ENCODE measurements at places on chromosomes 2 and 18.

DNA sequence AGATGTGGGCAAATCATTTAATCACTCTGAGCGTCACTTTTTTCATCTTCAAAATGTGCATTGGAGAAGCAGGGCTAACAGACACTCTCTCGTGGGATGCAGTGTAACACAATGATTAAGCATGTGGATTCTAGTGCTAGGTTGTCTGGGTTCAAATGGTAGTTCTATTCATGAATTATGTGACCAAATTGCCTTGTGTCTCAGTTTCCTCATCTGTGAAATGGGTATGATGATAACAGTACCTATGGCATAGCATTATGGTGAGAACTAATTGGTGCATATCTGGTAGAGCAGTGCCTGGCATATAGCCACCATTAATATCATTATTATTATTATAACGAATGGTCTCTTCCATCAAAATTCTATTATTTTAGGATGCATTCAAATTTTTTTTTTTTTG lies 142.4 kb upstream of the SIX3 start:
- DNase-seq = no peak

GRCh38 chr2:64768491-64769005 lies 114.8 kb upstream of the SERTAD2 start:
- DNase-seq = no peak

- no peak for DNase-seq
Measured at GRCh38 chr18:10201659-10202058, 252.8 kb upstream of the APCDD1 start.

GRCh38 chr2:240436683-240437550 lies 1.5 kb downstream of the GPC1 start:
- no peak for DNase-seq

DNA sequence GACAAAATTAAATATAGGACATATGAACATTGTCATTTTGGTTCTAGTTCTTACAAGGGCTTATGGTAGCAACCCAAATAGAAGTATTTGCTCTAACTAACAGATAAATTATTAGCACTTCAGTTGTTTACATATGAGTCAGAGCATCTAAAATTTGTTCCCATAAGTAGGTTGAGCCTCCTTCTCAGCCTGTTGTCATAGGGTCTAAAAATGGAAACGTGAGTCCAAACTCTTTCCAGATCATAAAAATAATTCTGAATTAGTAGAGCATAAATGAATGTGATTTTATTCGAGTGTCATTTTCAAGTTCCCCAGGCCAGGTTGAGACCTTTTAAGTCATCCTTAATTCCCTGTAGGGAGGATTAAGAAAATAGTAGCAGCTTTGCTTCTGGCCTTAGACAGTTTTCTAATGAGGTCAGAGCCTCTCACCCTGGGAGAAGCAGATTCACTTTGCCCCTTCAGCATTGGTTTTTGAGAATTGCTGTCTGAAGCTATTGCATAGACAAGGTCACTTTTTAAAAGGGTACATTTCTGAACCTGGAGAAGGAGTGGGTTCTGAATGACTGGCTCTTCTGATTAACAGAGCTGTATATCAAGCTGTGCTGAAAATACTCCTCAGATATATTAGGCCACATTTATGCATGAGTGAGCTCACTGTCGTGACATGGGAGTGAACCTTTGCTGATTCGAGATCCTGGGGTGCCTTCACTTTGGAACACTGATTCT lies 164.3 kb downstream of the NEDD4L start:
- no peak for DNase-seq

GRCh38 chr2:105571445-105571987 lies 172.7 kb upstream of the FHL2 start:
- no peak for DNase-seq

- DNase-seq = no peak
Measured at GRCh38 chr2:137590102-137590501, 374.2 kb upstream of the HNMT start.

GRCh38 chr2:136000502-136000901 lies 15.1 kb upstream of the DARS1 start:
- no peak for DNase-seq

DNA sequence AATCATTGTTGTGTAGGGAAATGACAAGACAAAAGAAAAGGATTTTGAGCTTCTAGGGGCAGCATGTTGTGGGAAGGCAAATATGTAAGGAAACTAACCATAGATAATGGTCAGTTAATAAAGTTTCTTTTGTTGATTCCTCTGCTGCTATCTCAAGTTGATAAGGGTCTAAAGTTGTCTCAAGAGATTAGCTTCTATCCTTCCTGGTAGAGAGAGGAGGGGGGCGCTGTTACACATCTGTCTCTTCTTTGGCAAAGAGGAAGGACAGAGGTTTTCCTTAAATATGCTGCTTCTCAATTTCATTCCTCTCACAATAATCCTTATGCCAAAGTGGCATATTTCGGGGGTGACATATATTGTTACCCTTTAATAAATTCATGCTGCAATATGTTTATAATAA lies 944.0 kb downstream of the DPP10 start:
- no peak for DNase-seq

- no peak for DNase-seq
Measured at GRCh38 chr2:125073440-125073839, 1048.4 kb downstream of the CNTNAP5 start.

DNA sequence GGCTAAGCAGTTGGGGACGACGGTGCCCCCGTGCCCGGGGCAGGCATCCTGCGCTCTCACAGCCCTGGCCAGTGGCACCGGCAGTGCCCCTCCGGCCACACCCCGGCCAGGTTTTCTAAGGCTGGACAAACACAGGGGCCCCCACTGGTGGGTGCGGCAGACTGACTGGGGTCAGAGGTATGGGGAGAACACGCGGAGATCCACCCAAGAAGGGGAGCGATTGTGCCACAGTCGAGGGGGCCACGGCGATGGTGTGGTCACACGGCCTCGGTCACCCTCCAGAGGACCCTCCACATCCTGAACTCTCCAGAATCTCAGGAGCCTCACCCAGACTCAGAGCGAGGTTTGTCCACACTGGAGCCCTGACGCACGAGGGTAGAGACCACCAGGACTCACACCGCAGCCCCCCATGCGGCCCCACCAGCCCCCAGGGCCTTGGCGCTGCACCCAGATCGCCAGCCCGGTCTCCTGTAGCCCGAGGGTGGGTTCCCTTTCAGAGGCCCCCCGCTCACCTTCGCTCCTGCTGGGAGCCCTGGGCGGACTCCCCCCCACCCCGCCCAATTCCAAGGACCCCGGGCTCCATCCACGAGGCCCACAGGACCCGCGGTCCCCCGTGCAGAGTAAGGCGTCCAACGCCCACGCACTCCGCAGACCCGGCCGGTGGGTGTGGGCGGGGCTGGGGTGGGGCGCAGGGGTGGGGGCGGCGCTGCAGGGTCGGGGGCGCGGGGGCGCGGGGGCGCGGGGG lies 15.2 kb downstream of the PDCD1 start:
- DNase-seq = no peak

GRCh38 chr2:189152483-189152882 lies 27.1 kb downstream of the COL5A2 start:
- no peak for DNase-seq

DNA sequence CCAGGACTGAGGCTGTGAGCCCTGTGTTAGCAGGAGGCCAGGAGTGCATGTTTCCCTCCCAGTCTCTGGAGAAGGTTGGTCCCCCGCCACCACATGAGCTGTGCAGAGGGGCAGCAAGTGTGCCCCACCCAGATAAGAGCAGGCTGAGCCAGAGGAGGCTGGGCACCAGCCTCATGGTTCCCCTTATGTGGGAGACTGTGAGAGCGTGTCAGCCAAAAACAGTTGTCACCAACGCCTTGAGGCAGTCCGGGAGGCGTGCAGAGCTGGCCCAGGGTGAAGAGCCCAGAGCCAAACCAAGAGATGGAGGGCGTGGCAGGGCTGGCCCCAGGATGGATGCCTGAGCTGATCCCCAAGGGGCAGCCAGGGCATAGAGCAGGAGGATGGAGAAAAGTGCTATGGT lies 128.7 kb upstream of the GLI2 start:
- no peak for DNase-seq

- no peak for DNase-seq
Measured at GRCh38 chr2:9679218-9679617, 48.4 kb upstream of the YWHAQ start.

DNA sequence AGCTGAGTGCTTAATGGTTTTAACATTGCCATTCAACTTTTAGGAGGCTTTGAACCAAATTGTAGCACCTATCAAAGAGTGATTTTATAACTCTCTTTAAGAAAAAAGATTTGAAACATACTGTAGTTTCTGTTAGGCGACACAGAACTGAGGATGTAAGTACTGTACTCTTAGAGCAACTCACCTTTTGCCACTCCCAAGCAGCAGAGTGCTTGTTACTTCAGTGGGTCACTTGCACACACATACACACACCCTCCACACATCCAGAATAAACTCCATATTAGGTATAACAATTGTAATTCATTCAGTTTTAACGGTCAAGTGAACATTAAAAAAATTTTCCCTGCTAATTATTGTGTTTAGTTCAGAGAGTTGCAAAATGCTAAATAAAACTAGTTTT lies 118.3 kb downstream of the CAMKMT start:
- DNase-seq = no peak

GRCh38 chr2:234406085-234406484 lies 90.8 kb downstream of the ARL4C start:
- DNase-seq = no peak

DNA sequence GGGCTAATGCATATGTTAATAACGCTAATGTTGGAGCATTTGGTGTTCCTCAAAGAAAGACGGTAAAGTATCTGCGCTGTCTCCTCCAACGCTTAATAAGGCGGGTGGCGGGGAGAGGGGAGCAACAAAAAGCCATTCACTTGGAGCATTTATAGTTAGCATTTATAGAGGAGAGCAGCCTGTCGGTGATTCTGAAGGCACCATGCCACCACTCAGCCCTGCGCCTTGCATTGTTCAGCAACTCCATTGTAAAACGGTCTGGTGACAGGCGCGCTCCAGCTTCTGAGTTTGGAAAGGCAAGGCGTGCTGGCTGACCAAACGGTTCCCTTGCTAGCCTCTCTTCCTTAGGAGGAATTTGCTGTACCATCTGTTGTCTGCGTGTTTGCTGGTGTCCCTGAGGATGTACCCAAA lies 83.9 kb downstream of the LYPD1 start:
- no peak for DNase-seq

DNA sequence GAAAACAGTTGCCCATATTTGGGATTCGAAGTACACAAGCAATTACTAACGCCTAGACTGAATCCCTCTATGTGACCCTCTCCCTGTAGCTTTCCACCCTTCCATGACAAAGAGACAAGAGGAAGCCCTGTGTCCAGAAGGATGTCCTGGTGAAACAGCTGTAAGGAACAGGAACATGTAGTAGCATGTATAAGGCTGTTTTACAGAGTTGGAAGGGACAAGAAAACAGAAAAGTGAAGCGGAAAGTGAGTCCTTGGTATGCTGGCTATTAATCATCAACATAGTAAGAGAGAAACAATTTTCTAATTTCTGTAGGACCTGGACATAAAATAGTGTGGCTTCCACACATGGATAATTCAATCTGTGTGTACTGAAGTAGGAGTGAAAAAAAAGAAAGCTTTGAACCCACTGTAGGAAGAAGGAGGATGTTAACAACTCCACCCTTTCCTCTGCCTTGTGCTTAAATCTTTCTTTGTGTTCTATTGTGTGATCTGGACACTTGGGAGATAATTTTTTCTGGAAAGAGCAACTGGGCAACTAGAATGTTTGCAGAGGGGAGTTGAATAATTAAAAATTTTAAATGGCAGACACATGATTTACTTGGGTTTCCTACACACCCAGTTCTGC lies 162.3 kb upstream of the ZSWIM2 start:
- DNase-seq = no peak

DNA sequence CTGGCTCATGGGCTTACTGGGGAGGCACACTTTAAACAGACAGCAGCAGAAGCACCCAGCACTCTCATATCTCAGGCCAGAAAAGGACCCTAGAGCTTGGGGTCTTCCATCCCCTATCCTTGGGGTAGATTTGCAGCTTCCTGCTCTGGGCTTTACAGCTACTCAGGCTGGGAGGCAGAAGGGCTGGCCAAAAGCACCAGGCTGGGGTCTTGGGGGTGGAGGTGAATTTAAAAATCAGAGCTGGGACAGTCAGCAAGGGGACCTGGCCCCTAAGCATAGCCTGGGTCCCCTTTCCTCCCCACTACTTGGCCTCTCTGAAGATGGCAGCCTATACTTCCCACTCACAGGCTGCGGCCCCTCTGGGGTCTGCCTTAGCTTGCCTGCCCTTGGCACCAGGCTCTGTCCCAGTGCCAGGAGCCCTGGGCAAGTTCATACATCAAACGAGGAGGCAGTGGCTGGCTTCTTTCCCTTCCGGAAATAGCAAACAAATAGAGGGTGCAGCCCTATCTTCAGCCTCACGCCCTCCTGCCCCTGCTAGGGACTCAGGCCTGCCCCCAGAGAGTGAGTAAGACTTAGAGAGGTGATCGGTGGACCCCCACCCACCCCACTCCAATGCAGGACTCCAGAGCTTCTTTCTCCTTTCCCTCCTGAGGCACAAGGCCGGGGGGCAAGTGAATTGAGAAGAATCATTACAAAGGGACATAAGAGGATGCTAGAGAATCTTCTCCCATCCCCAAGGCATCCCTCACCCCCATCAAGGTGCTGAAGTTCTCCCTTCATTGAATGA lies 26.0 kb upstream of the TNS1 start:
- no peak for DNase-seq

GRCh38 chr2:193580176-193580950 lies 1385.6 kb upstream of the TMEFF2 start:
- DNase-seq = no peak

DNA sequence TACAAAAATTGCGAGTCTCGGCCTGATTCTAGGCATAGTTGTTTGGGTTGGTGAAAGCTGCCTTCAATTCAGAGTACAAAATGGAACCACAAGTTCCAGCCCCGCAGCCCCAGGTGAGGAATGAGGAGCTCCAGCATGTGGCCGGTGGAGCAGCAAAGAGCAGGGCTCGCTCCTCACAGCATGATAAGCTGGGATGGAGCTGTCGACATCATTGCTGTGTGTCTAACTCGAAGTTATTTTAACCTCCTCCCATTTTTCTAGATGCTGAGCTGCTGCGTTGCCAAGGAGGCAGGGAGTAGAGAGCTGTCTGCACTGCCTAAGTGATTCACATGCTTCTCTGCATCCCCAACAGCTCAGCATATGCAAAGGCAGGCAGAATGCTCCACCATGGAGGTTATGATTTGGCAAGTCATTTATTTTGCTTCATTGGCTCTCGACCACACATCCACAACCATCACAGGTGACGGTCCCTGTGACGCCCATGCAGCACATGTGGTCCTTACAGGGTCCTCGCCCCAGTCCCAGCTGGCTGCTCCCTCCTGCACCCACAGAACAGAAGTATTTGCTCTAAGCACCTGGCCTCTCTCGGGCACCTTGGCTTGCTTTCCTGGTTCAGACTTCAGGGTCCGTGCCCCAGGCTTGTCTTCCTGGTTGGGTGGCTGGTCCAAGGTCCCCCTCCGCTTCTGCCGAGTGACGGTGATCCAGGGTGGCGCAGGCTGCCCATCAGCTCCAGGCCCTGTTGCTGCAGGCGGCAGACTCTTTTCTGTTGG lies 66.0 kb upstream of the MGAT4A start:
- DNase-seq = no peak

DNA sequence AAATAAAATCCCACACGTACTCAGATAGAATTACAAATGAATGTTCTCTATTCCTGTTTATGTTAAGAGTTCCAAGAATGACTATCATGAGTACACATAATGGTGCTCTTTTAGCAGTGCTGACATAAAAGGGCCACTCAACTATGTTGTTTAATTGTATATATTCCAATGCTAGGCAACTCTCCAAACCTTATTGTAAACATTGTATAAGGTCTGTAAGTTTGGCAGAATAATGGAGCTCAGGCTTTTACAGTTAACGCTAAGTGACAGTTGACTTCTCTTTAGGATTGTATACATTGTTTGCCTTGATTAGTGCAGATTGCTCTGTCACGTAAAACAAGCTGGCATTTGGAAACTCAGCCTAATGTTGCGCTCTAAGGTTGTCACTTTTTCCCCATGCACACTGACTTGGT lies 20.8 kb downstream of the RBMS1 start:
- DNase-seq = no peak

- DNase-seq = no peak
Measured at GRCh38 chr2:33093283-33093993, 146.7 kb downstream of the LTBP1 start.

All from stimulated activated CD8-positive, alpha-beta memory T cell treated with anti-CD3 and anti-CD28 coated beads, Interleukin-2, amount 100 ng/mL, for 48 hours (primary cell).